ENCODE measurements at places on chromosomes 12 and 14.

GRCh38 chr14:43145361-43145760 is 1361.7 kb downstream of the FSCB start:
- DNase-seq: no peak

GRCh38 chr12:116950628-116951325 is 40.0 kb downstream of the FBXW8 start:
- no peak for DNase-seq

DNA sequence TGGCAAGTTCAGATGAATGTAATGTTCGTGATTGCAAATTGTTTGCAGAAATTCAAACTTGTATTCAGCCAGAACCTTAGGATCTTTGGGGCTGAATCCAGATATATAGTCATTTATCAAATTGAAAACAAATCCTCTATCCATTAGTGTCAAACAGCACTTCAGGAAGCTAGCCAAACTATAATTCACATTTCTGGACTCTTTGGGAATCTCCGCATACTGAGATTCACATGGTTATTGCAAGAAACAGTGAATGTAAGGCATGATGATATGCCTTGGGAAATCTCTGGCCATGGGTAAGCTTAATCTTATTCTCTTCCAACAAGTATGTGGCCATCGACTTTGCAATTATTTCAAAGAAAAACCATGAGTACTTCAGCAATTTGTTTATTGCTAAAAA is 98.5 kb downstream of the KLHL28 start:
- no peak for DNase-seq

- DNase-seq: no peak
Measured at GRCh38 chr12:31118347-31119191, 44.9 kb downstream of the DDX11 start.

- no peak for DNase-seq
Measured at GRCh38 chr14:30943694-30944093, 69.3 kb downstream of the COCH start.

DNA sequence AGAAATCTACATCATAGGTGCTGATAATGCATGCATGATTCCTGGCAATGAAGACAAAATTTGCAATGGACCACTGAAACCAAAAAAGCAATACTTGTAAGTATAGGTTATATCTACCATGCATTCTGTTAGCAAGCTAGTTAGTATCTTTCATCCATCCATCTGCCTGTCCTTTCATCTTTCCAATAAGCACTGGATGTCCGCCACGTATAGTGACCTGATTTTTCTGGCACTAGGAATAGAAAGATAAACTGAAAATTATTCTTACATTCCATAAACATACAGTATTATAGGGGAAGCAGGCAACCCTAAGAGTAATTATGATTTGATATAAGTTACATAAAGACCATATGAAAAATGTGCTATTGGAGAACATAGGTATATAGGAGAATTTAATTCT is 87.2 kb upstream of the MYF6 start:
- DNase-seq: no peak

DNA sequence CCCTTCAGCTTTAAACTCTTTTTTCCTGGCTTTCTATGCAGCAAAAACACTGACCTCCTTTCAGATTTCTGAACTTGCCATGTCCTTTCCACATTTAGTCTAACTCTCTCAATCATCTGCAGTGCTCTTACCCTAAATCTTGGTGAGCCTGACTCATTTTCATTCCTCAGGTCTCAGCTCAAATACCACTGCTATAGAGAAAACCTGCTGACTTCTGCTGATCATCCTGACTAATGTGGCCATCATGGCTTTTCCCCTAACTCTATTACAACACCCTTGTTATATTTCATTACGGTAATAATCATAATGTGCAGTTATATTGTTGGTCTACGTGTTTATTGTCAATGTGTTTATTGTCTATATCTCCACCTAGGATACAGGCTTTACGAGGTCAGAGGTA is 207.3 kb upstream of the OR4E1 start:
- DNase-seq: no peak

- DNase-seq: no peak
Measured at GRCh38 chr12:21815306-21816062, 41.0 kb upstream of the KCNJ8 start.

DNA sequence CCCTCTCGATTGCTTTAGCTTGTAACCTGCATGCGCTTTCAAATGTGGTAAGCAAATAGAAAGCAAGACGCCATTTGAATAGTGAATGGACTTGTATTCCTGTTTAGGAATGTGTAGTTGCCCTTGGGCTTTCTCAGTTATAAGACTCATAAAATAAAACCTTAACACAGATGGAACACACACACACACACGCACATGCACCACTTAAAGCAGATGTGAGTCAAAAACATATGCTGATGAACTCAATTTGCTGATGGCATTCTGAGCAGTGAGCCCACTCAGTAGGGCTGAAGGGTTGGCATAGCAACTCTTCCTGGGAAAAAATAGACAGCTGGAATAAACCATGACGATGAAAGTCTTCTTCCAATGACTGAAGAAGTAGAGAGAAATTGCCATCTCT is 360.5 kb downstream of the APAF1 start:
- DNase-seq: no peak

GRCh38 chr14:101595887-101596721 is 34.8 kb downstream of the DIO3 start:
- DNase-seq: no peak

DNA sequence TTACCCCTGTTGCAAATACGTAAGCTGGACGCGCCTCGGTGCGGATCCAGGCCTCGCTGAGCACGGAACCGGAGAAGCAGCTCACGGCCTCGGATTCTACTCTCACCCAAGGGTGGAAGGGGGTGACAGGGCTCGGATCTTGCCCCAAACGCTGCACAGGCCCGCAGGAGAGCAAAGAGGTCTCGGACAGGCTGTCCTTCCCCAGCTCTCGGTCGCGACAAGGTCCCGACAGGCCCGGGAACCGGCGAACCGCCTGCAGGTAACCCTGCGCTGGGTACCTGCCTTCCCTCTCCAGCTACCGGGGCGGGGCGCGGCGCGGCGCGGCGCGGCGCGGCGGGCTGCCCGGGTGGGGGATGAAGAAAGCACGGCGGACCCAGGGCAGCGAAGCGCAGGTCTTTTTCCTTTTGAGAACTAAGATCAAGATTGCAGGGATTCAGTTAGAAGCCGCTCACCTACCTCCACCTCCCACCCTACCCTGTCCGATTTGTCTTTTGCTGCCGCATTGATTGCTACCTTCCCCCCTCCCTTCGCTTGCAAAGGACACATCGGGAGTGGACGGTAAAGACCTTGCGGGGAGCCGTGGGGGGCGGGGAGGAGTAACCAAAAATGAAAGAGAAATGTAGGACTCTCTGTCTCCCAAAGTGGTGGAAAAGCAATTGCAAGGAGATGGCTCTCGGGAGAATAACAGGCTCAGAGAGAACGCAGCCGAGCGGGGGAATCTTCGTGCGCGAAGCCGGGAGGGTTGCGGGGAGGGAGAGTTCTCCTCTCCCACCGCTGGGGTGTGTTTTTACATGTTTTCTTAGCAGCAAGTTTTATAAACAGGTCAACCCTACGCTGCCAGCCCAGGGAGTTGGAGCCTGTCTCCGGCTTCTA is 8.4 kb upstream of the TBX3 start:
- no peak for DNase-seq

DNA sequence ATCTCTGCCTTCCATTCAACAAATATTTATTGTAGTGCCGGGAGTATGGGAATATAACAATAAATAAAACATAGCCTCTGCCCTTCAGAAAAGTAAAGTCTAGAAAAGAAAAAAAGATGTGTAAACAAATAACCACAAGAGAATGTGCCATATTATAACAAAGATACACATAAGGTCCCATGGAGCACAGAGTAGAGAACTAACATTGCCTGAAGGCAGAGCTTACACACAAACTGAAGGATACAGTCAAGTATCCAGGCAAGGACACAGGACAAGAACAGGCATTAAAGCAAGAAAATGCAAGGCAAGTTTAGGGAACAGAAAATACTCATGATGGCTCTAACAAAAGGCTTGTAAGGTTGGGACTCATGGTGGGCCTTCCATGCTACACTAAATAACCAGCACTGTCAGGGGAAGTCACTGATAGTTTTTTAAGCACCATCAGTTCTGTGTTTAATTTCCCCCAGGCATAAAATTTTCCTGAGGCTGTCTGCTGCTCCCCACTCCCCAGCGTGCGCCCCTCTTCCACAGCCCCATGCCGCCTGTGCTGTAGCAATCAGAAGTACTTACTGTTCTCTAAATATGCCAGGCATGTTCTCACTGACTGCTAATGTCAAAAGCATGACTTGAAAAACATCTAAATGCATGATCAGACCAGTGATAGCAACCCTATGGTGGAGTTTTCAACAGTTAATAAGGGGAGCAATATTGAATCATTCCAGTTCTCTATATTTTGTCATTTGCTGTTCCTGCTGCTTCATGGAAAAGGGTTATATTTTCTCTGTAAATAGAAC is 77.8 kb downstream of the ANKS1B start:
- no peak for DNase-seq

DNA sequence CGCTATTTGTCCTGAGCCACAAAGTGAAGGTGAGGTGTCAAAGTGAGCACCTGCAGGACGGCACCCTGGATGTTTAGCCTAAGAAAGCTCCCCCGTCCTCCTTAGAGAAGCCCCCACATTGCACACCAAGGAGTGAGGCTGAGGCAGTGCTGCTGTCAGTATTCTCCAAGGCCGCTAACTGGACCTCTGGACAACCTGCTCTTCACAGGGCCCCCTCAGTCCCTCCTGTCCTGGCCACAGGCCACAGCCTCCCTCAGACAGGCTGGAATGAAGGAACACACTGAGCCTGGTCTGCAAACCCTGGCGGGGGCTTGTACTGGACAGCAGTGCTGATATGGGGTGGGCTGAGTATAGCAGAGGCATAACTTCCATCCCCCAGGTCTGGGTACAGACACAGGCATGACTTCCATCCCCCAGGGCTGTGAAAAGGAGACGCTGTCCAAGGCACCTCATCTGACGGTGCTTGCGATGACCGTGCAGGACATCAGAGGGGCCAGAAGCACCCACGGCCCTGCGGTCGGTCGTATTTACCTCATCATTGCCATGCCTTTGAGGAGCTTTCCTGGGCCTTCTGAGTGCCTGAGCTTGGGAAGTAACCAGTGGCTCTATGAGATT is 82.4 kb upstream of the DIO3 start:
- no peak for DNase-seq

DNA sequence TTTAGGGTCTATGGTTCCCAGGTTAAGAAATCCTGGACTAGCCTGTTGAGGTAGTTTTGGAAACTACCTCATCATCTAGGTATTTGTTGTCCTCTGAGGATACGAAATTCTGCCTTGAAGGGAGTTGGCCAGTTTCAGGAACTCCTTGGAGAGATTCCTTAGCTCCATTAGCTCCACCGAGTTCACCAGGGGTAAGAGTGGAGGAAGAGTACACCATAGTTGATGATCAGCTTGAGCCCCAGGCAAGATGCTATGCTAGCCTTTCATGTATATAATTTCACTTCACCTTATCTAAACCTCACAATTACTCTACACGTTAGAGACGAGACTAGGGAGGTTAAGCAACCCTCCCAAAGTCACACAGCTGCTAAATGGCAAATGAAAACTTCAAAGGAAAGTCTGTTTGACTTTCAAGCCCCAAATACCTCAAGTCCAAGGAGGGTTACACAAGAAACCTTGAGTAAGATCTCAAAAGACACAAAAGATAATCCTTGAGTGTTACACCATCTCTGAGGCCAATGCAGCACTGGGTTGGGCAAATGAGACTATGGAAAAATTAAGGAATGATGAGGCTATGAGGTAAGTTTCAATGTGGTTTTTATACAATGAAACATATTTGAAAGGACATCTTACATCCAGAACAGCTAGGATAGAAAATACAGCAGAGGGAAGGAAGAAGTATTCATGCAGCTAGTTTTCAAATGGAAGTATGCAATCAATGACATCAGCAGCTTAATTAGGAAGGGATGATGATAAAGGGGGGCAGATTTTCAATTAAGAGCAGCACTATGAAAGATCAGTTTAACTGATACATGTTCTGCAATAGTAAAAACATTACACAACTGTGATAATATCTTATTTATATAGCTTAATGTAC is 97.2 kb upstream of the KRAS start:
- DNase-seq: no peak

DNA sequence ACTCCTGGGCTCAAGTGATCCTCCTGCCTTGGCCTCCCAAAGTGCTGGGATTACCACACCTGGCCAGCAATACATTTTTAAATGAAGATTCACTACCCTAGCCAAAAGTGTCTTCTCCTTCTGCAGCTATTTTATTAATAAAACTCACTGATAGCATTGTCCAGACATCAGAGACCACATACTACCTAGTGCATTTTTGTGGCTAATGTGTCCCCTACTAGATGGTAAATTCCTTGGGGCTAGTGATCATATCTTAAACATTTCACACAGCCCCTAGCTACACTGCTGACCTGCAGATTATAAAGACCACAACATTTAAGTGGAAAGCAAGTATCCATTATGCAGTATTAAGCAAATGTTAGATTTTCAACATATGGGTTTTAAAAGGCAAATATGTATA is 17.0 kb downstream of the DTD2 start:
- DNase-seq: no peak

GRCh38 chr14:72554994-72555608 is 338.8 kb downstream of the DPF3 start:
- DNase-seq: no peak

- no peak for DNase-seq
Measured at GRCh38 chr14:101116486-101117130, 213.1 kb upstream of the RTL1 start.

DNA sequence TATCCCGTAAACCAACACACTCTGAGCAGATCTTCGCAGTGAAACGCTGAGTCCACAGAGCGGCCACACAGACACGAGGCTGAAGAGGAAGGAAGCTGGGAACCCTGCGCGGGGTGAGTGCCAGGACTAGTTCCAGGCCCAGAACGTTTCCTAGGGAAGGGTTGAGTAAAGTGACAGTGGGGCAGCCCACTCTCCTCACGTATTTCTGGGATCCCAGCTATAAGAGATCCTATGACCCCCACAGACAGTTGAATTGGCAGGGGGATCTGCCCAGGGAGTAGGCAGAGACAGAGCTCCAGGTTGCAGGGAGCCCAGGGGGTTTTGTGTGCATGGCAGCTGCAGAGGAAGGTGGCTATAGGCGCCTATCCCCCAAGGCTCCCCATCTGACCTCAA is 51.1 kb downstream of the GTF2A1 start:
- no peak for DNase-seq

GRCh38 chr14:90499121-90499520 is 102.3 kb downstream of the CALM1 start:
- no peak for DNase-seq

All from stimulated activated CD8-positive, alpha-beta memory T cell treated with anti-CD3 and anti-CD28 coated beads, Interleukin-4, amount 100 ng/mL, for 4 hours (primary cell).